Esophagus squamous epithelium (tissue), 5 donors: ENCODE measurements at places on chromosomes 1 and 21.

- DNase-seq = no peak
Observed at GRCh38 chr1:16960560-16961296, 19.7 kb downstream of the MFAP2 start.

DNA sequence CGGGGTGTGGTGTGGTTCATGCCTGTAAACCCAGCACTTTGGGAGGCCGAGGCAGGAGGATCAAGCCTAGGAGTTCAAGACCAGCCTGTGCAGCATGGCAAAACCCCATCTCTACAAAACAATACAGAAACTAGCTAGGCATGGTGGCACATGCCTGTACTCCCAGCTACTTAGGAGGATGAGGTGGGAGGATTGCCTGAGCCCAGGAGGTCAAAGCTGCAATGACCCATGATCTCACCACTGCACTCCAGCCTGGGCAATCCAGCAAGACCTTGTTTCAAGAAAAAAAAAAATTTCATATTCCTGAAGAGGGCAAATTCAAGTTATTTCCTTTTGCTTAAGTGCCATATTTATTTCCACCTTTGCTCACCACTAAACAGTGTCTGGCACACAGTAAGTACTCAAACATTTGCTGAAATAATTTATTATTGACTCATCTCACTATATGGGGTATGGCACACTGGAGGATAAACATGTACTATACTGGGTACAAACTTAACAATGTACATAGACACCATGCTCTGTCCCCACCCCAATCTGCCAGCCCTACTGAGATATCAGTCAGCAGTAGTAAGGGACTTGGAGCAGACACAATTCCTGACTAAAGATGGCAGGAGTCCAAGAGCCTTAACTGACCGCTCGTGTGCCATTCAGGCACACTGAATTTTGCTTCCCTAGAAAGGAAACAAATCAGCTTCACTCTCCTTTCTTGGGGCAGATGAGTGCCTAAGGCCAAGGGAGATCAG is 15.5 kb downstream of the MEAF6 start:
- no peak for DNase-seq

- DNase-seq = no peak
Observed at GRCh38 chr1:53732912-53733317, 6.0 kb downstream of the GLIS1 start.

DNA sequence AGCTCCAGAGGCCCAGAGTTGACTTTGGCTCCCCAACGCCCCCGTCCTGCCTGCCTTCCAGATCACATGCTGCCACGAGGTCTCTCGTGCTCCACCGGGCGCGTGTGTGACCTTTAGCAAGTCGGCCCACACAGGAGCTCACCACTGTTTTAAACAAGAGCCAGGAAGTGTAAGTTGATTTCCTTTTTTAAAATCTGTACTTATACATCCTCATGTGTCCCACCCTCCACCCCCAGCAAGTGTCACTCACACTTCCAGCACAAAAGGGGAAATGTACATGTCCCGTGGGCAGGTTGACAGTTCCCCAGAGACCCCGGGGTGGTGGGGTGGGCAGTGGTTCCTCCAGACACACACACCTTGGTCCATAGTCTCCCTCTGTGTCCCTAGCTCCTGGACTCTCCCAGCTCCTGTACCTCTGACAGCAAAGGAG is 84.4 kb downstream of the STUM start:
- no peak for DNase-seq

- no peak for DNase-seq
Observed at GRCh38 chr1:20483833-20484518, 2.0 kb downstream of the CAMK2N1 start.

DNA sequence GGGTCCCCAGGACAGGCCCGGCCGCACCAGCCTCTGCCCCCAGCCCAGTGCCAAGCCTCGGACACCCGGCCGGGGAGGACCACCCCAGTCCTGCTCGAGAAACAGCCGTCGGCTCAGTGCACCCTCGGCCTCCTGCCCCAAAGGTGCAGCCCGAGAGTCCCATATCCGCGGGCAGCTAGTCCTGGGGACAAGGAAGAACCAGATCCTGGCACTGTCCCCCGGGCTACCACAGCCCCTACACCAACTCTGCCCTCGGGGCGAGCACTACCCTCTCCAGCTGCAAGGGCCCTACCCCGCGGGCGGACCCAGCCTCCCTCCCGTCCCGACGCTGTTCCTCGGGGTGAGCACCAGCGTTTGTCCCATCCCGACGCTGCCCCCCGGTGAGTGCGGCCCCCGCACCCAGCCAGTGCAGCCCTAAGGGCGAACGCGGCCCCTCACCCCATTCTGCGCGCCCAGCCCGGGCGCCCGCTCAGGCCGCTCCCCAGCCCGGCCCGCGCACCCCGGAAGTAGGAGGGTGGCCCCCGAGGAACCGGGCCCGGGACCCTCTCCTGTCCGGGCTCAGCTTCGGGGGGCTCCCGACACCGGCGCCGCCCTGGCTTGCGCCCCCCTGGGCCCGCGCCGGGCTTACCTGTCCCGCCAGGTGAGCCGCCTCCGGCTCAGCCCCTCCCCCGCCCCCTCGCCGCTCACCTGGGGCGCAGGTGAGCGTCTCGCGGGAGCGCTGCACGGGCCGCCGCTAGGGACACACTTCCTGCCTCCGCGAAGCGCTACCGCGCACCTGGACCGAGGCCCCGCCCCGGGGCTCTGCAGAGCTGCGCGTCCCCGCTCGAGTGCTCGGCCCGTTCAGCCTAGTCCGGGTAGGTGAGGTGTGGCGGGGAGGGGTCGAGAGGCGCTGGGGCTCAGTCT is at the start of gene KDF1:
TSS of gene KDF1 (minus strand) at position 747 of the 903 bp plus-strand sequence. CDS start 8,088 bp downstream, outside the sequence.
- DNase-seq = no peak

DNA sequence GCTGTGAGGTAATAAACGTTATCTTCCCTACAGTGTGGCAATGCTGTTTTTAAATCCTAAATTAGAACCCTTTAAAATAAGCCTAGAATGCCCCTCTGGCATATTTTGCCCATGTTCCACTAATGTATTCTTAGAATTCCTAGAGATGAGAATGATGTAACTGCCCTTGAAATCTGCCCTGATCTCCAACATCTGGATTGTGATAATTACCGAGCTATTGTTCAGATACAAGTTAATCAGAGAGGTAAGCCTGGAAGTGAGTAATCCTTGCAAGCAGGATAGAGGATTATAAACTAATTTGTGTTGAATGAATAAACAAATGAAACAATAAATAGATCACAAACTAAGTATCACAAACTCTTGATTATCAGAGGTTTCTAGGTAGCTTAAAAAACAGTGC is 107.8 kb upstream of the DMRTA2 start:
- DNase-seq = no peak

DNA sequence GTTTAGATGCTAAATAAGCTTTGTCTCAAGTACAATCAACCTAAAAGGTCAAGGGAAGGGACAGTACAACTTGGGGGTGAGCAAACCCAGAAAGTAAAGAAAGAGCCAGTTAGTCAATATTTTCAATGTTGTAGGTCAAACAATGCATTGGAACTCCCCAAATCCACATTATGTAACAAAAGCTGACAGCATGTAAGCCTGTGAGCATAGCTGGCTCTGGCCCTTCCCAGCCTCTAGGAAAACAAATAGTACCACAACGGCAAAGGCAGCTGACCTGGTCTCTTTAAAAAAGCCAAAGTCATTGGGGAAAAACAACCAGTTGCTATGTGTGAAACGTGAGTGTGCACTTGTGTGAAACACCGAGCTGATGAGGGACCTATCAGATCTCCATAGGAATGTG is 3.4 kb downstream of the CBR1 start:
- DNase-seq = no peak

- no peak for DNase-seq
Observed at GRCh38 chr1:223486932-223487886, 94.0 kb downstream of the CCDC185 start.

DNA sequence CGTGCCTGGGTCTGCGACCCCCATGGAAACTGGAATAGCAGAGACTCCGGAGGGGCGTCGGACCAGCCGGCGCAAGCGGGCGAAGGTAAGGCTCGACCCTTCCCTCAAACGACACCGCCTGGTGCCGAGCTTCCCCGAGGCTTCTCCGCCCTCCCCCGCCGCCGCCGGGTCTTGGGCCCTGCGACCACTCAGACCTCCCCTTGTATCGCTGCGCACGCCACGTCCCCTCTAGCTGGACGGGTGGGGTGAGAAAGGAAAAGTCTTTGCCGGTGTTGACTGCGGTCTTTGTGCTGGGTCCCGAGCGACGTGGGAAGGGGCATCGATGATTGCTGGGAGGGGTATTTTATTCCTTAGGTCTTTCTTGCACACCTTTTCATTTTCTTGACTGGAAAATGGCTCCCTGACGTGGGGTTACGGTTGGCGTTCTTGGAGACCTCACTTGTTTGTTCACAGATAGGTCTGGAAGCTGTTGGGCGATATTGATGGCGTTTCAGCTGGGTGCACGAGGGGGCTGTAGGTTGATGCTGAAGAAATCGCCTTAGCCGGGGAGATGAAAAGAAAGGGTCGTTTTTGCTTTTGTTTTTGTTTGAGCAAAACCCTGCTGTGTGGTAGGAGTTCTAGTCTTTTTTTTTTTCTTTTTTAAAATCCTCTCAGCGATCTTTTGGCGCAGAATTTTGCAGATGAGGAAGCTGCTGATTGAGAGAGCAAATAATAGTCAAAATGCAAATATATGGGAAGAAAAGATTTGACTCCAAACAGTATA is 776 bp downstream of the KDM1A start:
- no peak for DNase-seq

DNA sequence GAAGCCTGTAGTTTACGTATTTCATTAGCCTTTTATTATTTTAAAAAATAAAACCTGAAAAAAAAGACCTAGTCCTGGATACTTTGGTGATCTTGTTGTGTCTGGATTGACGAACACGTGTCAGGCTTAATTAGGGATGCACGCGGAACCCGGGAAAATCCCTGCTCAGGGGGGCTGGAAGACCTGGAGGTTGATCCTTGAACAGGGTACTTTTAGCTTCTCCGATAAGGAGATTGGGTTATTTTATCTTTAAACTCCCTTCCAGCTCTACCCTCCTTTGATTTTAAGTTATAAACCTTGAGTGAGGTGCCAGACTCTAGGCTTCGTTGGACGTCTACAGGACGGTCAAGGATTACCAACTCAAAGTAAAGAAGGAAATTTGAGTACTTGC is 552 bp upstream of the ZNF691 start:
- no peak for DNase-seq

DNA sequence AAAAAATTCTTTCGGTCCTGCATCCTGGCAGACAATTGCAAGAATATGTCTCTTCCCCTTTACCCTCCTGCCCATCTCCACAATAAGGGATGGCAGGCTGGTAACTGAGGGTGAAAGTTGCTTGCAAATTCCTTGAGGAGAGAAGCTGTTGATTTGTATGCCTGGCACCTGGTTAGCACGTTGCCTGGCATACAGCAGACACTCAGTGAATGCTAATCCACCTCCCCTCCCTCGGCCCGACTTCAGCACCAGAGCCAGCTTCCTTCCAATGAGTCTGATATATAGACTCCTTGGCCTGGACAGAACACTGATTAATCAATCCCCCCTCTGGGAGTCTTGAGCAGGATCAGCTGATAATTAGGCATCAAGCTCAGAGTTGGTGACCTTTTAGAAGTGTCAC is 39.1 kb downstream of the KCNC4 start:
- no peak for DNase-seq

DNA sequence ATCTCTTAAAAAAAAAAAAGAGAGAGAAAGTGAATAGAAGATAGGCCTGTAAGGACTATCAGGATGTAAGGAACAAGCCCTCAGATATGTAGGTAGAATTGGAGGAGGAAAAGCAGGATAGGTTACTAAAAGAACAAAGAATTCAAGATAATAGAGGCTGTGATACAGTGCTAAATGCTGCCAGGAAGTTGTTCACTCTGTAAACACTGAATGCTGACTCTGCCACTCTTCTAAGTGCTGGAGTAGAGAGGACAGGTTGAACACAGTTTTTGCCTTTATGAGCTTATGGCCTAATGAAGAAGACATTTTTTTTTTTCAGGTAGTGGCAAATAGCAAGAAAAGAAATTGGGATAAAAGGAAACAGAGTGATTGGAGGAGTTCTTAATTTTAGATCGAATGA is 90.6 kb upstream of the ZNF678 start:
- no peak for DNase-seq

DNA sequence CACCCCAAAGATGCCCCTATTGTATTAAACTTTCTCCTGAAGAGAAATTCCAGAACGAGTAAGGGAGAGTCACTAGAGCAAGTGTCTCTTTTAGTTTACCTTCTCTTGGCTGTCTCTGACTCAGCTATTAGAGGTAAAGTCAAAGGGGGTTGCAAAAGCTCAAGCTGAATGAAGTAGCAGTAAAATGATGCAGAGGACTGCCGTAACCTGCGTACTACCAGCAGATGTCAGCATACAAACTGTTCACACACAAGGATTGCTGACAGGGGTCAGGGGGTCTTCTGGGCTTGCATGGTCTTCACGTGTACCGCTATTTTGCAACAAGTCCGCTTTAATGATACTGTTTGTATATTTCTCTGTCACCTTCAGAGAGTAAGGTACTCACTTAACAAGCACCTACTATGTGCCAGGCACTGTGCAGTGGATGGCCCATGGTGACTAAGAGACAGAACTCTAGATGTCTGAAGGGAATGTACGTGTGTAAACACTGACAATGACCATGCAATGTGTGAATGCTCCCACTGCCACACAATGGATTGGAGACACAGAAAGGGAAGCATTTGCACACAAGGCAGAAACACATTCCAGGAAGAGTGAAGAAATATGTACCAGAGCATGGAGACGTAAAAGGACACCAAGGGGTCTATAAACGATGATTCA is 34.9 kb downstream of the CHML start:
- no peak for DNase-seq

GRCh38 chr1:63557365-63557987 is 34.2 kb downstream of the EFCAB7 start:
- no peak for DNase-seq

- no peak for DNase-seq
Observed at GRCh38 chr1:187396929-187397796, 568.4 kb downstream of the PLA2G4A start.

GRCh38 chr1:44672254-44672955 is 1.9 kb downstream of the TMEM53 start:
- DNase-seq = no peak

GRCh38 chr1:37073854-37074379 is 39.6 kb upstream of the GRIK3 start:
- DNase-seq = no peak

DNA sequence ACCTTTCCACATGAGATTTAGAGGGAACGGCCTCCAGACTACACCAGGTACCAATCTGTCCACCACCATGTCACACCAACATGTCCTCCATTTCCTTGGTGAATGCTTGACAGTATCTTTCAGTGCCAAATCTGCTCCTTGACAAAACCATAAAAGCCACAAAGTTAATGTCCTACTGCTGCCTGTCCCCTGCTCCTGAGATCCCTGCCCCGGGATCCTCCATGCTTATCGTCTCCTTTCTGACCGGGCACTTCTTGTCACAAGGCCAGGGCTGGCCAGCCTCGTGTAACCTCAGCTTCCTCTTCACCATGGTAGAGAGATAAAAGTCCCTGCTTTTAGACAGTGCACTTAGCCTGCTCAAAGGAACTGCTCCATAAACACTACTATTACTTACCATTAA is 136.2 kb downstream of the NAV1 start:
- DNase-seq = no peak

DNA sequence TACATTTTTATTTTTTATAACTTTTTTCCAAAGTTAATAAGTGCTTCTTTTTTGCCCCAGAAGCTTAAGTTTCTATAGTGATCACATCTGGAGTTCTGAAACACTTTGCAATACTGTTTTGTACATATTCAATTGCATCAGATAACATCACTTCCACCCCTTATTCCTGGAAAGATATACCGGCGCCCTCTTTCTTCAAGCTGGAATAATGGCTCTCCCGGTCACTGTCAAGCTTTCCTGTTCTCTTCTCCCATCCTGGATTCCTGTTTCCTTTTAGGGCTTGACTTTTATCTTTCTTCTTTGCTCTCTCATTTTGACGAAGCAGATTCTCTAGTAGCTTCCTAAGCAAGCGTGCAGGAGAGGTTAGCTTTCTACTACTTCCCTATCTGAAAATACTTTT is 1866.8 kb downstream of the MRPL39 start:
- DNase-seq = no peak
